Stimulated activated CD8-positive, alpha-beta memory T cell treated with anti-CD3 and anti-CD28 coated beads, Interleukin-7, amount 100 ng/mL, for 4 hours (primary cell): ENCODE measurements at places on chromosomes 12 and 14.

DNA sequence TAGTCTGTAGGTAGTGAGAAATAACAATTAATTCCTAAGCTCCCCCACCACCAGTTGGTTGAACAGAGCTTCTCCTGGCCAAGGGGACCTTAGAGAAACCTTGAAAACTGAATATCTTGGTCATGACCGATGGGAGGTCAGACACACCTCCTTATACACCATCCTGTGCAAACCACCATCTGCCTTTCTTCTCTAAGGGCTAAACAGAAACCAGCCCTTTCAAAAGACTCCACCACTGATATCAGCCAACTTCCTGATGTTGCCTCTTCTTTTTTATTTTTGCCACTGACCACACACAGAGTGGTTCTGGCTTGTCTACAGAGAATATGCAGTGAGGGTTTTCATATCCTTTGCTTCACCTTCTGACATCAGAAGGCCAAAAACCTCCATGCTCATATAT is 977.7 kb upstream of the SEL1L start:
- no peak for DNase-seq

DNA sequence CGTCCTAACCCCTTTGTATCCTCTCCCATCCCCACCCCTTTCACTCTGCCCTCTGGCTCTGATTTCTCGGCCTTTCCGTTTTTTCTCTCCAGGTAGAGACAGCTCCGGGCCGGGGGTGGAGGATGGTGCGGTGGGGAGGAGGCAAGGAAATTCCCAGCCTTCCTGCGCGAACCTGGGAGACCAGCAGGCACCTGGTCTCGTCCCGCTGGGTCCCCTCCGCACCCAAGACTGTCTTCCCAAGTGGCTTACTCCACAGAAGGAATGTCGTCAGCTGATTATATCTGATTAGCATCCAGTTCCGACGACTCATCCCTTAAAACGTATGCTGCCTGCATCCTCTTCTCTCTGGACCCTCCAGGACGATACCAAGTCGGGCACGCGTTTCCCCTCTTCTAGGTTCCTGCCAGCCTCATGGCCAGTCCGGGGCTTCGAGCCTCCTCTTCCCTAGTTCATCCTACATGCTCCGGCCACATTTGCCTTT is 42.2 kb upstream of the CAPRIN2 start:
- DNase-seq = no peak

DNA sequence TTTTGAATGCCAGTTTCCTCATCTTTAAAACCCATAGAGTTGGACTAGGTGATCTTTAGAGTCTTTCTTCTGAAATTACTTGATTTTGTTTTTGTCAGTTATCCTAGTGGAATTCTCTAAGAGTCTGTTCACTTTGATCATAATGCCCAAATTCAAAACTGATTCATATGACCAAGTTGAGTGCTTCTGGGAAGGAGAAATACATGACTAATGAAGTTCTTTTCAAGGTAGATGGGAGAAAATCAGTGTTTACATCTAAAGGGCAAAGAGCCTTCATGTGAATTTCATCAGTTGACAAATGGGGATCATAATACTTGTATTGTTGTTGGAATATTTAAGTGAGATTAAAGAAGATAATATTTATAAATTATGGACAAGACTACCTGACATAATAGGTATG is 53.2 kb downstream of the ERC1 start:
- DNase-seq = no peak

- no peak for DNase-seq
Observed at GRCh38 chr14:87468531-87468930, 524.5 kb downstream of the GALC start.

DNA sequence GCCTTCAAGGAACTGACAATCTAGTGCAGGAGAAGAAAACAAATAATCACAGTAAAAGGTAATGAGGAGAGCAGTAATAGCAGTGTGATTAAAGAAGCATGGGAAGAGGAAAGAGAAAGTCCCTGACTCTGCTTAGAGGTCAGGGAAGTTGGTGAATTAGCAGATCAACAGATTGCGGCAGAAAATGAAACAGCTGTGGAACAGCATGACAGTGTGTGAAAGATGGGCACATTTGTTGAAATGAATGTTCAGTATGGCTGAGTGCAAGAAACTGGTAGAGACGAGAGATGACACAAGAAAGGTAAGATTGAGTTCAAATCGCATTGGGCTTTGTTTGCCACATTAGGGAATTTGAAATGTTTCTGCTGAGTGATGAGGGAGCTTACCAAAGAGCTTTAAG is 63.7 kb upstream of the RASSF8 start:
- DNase-seq = no peak

GRCh38 chr14:84403585-84403984 is 1126.4 kb upstream of the FLRT2 start:
- DNase-seq = no peak

DNA sequence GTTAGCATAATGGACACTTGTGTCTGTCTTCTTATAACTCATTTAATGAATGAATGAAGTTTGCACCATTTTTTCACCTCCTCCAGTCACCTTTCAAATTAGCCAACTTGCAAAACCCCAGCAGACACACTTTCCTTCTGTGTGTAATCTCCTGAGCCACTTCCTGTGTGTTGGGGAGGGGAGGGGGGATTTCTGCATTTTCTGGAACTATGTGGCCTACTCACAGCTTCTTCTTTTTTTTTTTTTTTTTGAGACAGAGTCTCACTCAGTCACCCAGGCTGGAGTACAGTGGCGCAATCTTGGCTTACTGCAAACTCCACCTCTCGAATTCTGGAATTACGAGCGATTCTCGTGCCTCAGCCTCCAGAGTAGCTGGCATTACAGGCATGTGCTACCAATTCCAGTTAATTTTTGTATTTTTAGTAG is 4.1 kb upstream of the SERPINA1 start:
- DNase-seq = no peak

DNA sequence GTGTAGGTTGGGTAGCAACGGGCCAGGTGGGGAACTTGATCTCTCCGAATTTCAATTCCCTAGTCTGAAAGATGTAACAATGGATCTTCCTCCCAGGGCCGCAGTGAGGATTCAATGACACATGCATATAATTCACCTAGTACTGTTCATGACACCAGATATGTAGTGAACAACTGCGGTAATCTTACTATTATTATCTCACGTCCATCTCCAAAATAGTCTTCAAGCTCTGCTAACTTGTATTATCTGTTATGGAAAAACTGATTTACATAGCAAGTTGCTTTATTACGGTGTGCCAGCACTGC is 26.4 kb downstream of the MOK start:
- no peak for DNase-seq
